ENCODE measurements at places on chromosomes 5 and 9. TPM values are rescaled to one million over a fixed set of nuclear protein-coding genes. Genes with fewer than 3 reads are reported as not detected.

The TICAM2 gene
- 1.1 TPM for total RNA-seq

The CCL27 gene
- not detected for total RNA-seq

The LHX3 gene
- total RNA-seq: not detected

The DMRTA1 gene
- total RNA-seq: not detected

The DOCK8 gene
- 122 TPM for total RNA-seq

The SOHLH1 gene
- not detected for total RNA-seq

The RELL2 gene
- 19.5 TPM for total RNA-seq

The LEAP2 gene
- 3.9 TPM for total RNA-seq

The GLRA1 gene
- total RNA-seq: not detected

The LPAR1 gene
- not detected for total RNA-seq

The C5 gene
- 1.2 TPM for total RNA-seq

The SMIM33 gene
- 0.39 TPM for total RNA-seq

The ANKRD18A gene
- 4.1 TPM for total RNA-seq

The UBE2QL1 gene
- 0.73 TPM for total RNA-seq

The IZUMO3 gene
- total RNA-seq: not detected

The CTNND2 gene
- not detected for total RNA-seq

The MYORG gene
- total RNA-seq: 1.0 TPM

The LCN6 gene
- not detected for total RNA-seq

The TMEM252 gene
- total RNA-seq: not detected

The TGFBR1 gene
- 38.5 TPM for total RNA-seq

The KCNV2 gene
- not detected for total RNA-seq

The FBN2 gene
- total RNA-seq: not detected

The ARID3C gene
- not detected for total RNA-seq

The KCNMB1 gene
- not detected for total RNA-seq

The HRH2 gene
- 94.7 TPM for total RNA-seq

The C7 gene
- total RNA-seq: not detected

The PCDHAC2 gene
- total RNA-seq: not detected

The SLC4A9 gene
- not detected for total RNA-seq

The EDIL3 gene
- total RNA-seq: not detected

The PDZD2 gene
- not detected for total RNA-seq

The GRIN3A gene
- not detected for total RNA-seq

The ZNF367 gene
- total RNA-seq: 21.8 TPM

The SCGB3A1 gene
- not detected for total RNA-seq

Data from activated T-helper 1 cell treated with anti-CD3 and anti-CD28 coated beads, Interleukin-12 subunit alpha, Interleukin-12 subunit beta, Interleukin-2, Interleukin-4 antibody, amounts not matched to agents 30 ng/mL and 10 ng/mL and 1 ng/mL, durations not matched to agents 14 hours and 24 hours and 36 hours (primary cell).